ENCODE measurements at places on chromosomes 13 and 19. TPM values are rescaled to one million over a fixed set of nuclear protein-coding genes. Genes with fewer than 3 reads are reported as not detected.

Gene TEX26
- total RNA-seq = 0.74 TPM

Gene CNFN
- total RNA-seq = not detected

Gene NBEA
- total RNA-seq = 231 TPM

Gene KDELR1
- total RNA-seq = 22.1 TPM

Gene SIGLEC9
- total RNA-seq = 0.25 TPM

Gene PSG7
- total RNA-seq = not detected

Gene EMC10
- 56.3 TPM for total RNA-seq

Gene ZNF729
- total RNA-seq = under 0.01 TPM

Gene NEK5
- total RNA-seq = 0.74 TPM

Gene SHISA7
- total RNA-seq = 7.1 TPM

Gene C1QTNF9
- not detected for total RNA-seq

Gene ZNF816
- 4.2 TPM for total RNA-seq

Gene SLC25A23
- total RNA-seq = 38.8 TPM

Gene PPM1N
- total RNA-seq = 0.25 TPM

Gene KLHL1
- total RNA-seq = 69.3 TPM

Gene RGS9BP
- 0.49 TPM for total RNA-seq

Gene PIAS4
- 12.8 TPM for total RNA-seq

Gene HOMER3
- 17.7 TPM for total RNA-seq

Gene BICRA
- total RNA-seq = 3.7 TPM
